T-helper 17 cell (primary cell): ENCODE measurements at places on chromosomes 5 and 9.

- H3K27ac ChIP-seq, result no peak overlapping the region
- no peaks in the 10 kb centered on the region for H3K4me1 ChIP-seq
- DNase-seq, result no peak
- no peaks in the 10 kb centered on the region for H3K27me3 ChIP-seq
- H3K4me3 ChIP-seq, result no peak overlapping the region
Observed at GRCh38 chr5:90093751-90094485, 315.6 kb downstream of the CETN3 start.

GRCh38 chr5:9599391-9599790 is 30.8 kb downstream of the TAS2R1 start:
- H3K36me3 ChIP-seq, result no peaks in the 10 kb centered on the region
- DNase-seq, result no peak
- H3K27me3 ChIP-seq, result no peaks in the 10 kb centered on the region
- H3K4me1 ChIP-seq, result no peaks in the 10 kb centered on the region

DNA sequence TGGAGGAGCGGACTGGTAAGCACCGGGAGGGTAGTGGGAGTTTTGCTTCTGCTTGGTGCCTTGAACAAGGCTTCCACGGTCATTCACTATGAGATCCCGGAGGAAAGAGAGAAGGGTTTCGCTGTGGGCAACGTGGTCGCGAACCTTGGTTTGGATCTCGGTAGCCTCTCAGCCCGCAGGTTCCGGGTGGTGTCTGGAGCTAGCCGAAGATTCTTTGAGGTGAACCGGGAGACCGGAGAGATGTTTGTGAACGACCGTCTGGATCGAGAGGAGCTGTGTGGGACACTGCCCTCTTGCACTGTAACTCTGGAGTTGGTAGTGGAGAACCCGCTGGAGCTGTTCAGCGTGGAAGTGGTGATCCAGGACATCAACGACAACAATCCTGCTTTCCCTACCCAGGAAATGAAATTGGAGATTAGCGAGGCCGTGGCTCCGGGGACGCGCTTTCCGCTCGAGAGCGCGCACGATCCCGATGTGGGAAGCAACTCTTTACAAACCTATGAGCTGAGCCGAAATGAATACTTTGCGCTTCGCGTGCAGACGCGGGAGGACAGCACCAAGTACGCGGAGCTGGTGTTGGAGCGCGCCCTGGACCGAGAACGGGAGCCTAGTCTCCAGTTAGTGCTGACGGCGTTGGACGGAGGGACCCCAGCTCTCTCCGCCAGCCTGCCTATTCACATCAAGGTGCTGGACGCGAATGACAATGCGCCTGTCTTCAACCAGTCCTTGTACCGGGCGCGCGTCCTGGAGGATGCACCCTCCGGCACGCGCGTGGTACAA is 556 bp downstream of the PCDHGC3 start:
- DNase-seq, result no peak
- no peak overlapping the region for H3K27ac ChIP-seq

- peak within 1 kb of the TSS; percentile 89 for H3K4me3 ChIP-seq
- peaks cover 4% of the 10 kb centered on the region for H3K36me3 ChIP-seq
- H3K27me3 ChIP-seq, result no peaks in the 10 kb centered on the region
- peak; percentile 90 for DNase-seq
Observed at GRCh38 chr5:177133096-177133852, at the start of gene NSD1. NSD1 (plus strand) TSS chr5:177133773; CDS start chr5:177135104, 1,331 bp downstream.

DNA sequence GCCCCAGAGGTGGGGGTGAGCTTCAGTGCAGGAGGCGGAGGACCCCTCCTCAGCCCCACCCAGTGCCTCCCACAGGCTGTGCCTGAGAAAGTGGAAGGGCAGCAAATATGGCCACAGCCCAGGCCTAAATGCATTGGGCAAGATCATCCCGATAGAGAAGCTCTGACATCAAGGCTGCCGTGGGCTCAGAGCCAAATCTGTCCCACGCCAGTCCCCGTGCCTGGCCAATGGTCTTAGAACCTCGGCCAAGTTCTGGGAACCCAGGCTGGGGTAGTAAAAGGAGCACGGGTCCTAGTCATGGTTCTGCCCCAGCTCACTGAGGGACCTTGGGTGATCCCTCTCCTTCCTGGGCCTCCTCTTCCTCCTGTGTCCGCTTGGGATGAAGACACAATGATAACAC is 27.7 kb upstream of the TNIP1 start:
- peaks cover 10% of the 10 kb centered on the region for H3K4me1 ChIP-seq
- H3K36me3 ChIP-seq, result peaks cover 11% of the 10 kb centered on the region
- no peak overlapping the region for H3K4me3 ChIP-seq
- no peaks in the 10 kb centered on the region for H3K27me3 ChIP-seq
- DNase-seq, result no peak
- H3K27ac ChIP-seq, result peak overlapping the region; percentile 19

DNA sequence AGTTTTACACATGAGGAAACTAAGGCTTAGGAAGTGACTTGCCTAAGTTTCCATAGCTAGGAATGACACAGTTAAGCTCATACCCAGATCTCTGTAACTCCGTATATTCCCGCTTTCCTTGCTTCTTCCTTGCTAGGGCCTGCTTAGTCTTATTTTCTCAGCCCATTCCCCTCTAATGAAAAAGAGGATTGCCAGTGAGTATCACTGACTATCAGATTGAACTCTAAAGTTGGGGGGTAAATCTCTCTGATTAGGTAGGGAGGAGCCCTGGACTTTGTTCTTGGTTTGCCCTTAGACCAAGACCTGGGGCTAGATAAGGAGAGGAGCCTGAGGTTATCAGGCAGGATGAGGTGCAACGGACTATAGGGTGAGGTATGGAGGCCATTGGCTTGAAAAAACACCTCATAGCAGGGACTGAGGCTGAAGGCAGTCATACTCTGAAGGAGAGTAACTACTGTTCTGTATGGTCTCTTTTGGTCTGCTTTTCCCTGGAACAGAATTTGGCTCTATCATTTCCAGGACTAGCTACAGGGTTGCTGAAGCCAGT is 2.5 kb downstream of the TRIM32 start:
- DNase-seq, result no peak
- peaks cover 53% of the 10 kb centered on the region for H3K4me1 ChIP-seq
- peak overlapping the region; percentile 82 for H3K4me3 ChIP-seq
- H3K36me3 ChIP-seq, result peaks cover 7% of the 10 kb centered on the region
- H3K27ac ChIP-seq, result peak overlapping the region; percentile 90

GRCh38 chr5:177453852-177454396 is 7.3 kb downstream of the PRR7 start:
- H3K27ac ChIP-seq, result peak overlapping the region; percentile 96
- H3K27me3 ChIP-seq, result no peaks in the 10 kb centered on the region
- no peak for DNase-seq
- H3K4me3 ChIP-seq, result peak overlapping the region; percentile 85
- peaks cover 35% of the 10 kb centered on the region for H3K4me1 ChIP-seq

DNA sequence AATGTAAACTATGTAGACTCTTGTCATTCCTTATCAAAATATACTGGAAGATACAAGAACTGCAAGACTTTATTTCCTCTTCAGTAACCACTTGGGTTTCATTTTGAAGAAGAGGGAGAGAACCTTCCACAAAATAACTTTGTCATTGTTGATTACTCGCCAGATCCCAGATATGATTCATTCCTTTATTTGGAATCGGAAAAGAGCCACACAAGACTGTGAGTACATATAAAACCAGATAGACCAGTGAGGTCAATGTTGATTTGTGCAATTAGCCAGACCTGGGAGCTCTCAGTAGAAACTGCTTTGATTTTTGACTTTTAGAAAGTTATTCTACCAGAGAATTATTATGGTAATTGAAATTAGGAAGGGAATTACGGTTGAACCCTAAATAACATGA is 146.1 kb downstream of the TMEM167A start:
- H3K4me3 ChIP-seq, result no peak overlapping the region
- H3K27me3 ChIP-seq, result peaks cover 7% of the 10 kb centered on the region
- no peak overlapping the region for H3K27ac ChIP-seq

GRCh38 chr5:133249593-133249992 is 197.8 kb downstream of the HSPA4 start:
- peaks cover 10% of the 10 kb centered on the region for H3K27me3 ChIP-seq
- H3K4me1 ChIP-seq, result peaks cover 14% of the 10 kb centered on the region
- no peak overlapping the region for H3K27ac ChIP-seq
- H3K36me3 ChIP-seq, result no peaks in the 10 kb centered on the region
- no peak overlapping the region for H3K4me3 ChIP-seq
- DNase-seq, result no peak
